ENCODE measurements at places on chromosomes 7 and 10. TPM values are rescaled to one million over a fixed set of nuclear protein-coding genes. Genes with fewer than 3 reads are reported as not detected.

- H3K4me3 ChIP-seq, result no peak overlapping the region
- no peaks in the 10 kb centered on the region for H3K4me1 ChIP-seq
- no peaks in the 10 kb centered on the region for H3K36me3 ChIP-seq
- DNase-seq, result no peak
- no peak overlapping the region for H3K27ac ChIP-seq
Measured at GRCh38 chr10:127990846-127991542, 84.1 kb downstream of the PTPRE start.

DNA sequence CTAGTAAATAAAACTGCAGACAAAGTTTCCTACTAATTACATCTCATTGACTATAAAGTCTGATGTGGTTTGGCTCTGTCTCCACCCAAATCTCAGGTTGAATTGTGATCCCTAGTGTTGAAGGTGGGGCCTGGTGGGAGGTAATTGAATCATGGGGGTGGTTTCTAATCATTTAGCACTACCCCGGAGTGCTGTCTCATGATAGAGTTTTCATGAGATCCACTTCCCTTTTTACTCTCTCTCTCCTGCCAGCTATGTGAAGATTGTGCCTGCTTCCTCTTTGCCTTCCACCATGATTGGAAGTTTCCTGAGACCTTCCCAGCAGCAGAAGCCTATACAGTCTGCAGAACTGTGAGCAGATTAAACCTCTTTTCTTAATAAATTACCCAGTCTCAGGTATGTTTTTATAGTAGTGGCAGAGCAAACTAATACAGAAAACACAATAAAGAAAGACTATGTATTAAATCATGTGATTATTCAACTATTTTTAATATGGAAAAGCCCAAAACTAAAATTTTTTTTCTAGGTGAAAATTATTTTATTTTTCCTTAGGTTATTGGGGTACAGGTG lies 232.1 kb downstream of the FZD1 start:
- H3K4me3 ChIP-seq, result no peak overlapping the region
- H3K36me3 ChIP-seq, result no peaks in the 10 kb centered on the region
- DNase-seq, result no peak

- H3K27me3 ChIP-seq, result no peaks in the 10 kb centered on the region
- no peak overlapping the region for H3K4me3 ChIP-seq
- H3K4me1 ChIP-seq, result no peaks in the 10 kb centered on the region
Measured at GRCh38 chr7:36875794-36876193, 151.5 kb upstream of the AOAH start.

DNA sequence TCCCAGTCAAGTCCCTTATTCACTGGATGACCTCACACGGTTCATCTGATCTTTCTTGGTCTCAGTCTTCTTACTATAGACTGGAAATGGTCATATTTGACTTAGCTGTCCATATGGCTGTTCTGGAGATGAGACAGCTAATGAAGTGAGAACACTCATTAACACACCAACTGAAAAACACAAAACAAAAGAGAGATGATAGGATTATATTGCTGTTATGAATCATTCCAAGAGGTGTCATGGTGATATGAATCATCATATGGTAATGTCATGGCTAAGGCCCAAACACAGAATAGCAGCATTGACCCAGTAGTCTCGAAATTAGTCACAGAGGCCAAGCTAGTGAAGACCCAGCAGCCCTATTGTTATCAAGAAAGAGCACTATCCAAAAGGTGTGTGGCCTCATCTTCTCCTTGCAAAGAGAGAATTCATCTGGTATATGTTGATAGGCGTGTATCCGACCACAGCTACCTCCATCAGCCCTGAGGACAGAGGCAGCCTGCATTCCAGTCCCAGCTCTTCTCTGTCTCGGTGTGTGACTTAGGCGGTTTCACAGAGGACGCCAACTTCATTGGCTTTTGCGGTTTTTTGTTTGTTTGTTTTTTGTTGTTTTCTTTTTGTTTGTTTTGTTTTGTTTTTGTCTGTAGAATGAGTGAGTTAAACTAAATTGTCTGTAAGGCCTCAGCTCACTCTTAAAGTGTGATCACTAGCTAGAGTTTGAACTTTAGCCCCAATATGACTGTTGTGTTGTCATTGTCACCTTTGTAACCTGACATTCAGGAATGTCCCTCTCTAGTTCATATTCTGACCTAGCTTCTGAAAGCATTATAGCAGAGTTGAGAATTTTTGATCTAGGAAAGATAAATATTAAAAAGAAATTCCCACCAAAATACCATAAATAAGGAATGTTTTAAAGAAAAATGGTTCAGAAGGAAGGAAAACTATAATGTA lies 97.4 kb upstream of the PDCD4 start:
- H3K27ac ChIP-seq, result peak overlapping the region; percentile 95
- no peak for DNase-seq
- H3K4me3 ChIP-seq, result no peak overlapping the region

DNA sequence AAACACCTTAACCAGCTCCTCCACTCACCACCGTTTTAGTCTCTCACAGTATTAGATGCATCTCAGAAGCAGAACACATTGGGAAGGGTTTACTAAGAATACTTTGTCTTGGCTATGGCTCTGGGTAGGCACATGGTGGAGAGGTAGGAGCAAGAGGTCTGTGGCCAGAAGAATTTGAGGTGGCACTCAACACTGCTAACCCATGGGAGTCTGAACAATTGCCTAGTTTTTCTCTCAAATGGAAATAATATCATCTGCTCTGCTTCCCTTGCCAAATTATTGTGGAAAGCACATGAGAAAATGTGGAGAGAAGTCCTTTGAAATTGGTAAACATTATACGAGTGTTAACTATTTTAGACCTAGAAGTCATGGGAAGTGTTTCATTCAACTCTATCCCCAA lies 214.3 kb downstream of the SKAP2 start:
- no peaks in the 10 kb centered on the region for H3K36me3 ChIP-seq
- H3K27ac ChIP-seq, result no peak overlapping the region
- H3K27me3 ChIP-seq, result no peaks in the 10 kb centered on the region
- no peaks in the 10 kb centered on the region for H3K4me1 ChIP-seq
- H3K4me3 ChIP-seq, result no peak overlapping the region

- no peaks in the 10 kb centered on the region for H3K36me3 ChIP-seq
- H3K4me1 ChIP-seq, result no peaks in the 10 kb centered on the region
Measured at GRCh38 chr10:49365675-49366415, 30.0 kb downstream of the DRGX start.

Gene CDC14C
- total RNA-seq, result not detected

Gene NPY4R2
- total RNA-seq, result 3.3 TPM

Gene GALNT17
- total RNA-seq, result 0.88 TPM
